CD4-positive, alpha-beta memory T cell (primary cell): ENCODE measurements at places on chromosomes 7 and 10. TPM values are rescaled to one million over a fixed set of nuclear protein-coding genes. Genes with fewer than 3 reads are reported as not detected.
A peak's percentile ranks its signal among the peaks of the same experiment; 100 is the strongest.

Gene STK32C
- total RNA-seq = 12.8 TPM

Gene MYO3A
- not detected for total RNA-seq

DNA sequence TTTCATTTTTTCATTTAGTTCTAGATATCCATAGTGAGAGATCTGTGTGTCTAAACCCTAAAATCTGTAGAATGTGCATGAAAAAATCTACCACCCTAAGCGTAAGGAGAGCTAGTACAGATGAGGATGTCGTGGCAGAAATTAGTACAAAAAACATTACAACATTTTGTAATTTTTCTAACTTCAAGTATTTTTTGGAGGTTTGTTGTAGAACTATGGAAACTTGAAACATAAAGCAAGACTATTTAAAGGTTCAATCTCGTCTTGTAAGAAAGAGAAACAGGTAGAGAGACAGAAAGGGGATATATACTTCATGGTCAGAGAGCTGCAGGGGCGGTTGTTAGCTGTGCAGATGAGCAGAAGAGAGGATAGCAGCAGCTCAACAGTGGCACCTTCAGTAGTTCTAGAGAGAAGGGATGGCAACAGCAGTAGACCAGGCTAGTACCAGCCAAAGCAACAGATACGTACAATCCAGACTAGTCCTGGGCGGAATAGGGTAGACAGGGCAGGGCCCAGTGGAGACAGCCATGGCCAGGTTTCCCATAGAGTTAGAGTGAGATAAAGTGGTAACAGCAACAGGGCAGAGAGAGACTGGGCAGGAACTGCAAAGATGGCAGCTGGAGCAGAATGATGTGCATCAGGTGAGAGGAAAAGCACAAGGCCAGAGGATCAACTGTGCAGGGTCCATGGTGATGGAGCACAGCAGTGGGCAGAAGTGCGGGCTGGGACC lies 145.2 kb downstream of the FRMD4A start:
- no peaks in the 10 kb centered on the region for H3K36me3 ChIP-seq
- H3K4me1 ChIP-seq = peaks cover 24% of the 10 kb centered on the region
- H3K27ac ChIP-seq = peak overlapping the region; percentile 51
- H3K4me3 ChIP-seq = no peak overlapping the region
- peaks cover 9% of the 10 kb centered on the region for H3K27me3 ChIP-seq
- DNase-seq = no peak

GRCh38 chr10:58431903-58432302 lies 46.7 kb downstream of the TFAM start:
- no peaks in the 10 kb centered on the region for H3K27me3 ChIP-seq
- H3K36me3 ChIP-seq = no peaks in the 10 kb centered on the region
- H3K4me1 ChIP-seq = peaks cover 12% of the 10 kb centered on the region
- no peak overlapping the region for H3K4me3 ChIP-seq
- DNase-seq = no peak

GRCh38 chr10:61919646-61920215 lies 18.2 kb downstream of the ARID5B start:
- H3K27me3 ChIP-seq = no peaks in the 10 kb centered on the region
- DNase-seq = no peak
- H3K4me1 ChIP-seq = peaks cover 41% of the 10 kb centered on the region
- H3K27ac ChIP-seq = no peak overlapping the region
- H3K4me3 ChIP-seq = no peak overlapping the region

- no peak overlapping the region for H3K4me3 ChIP-seq
- H3K27me3 ChIP-seq = no peaks in the 10 kb centered on the region
Measured at GRCh38 chr10:88657901-88658300, 6.3 kb upstream of the LIPF start.

GRCh38 chr7:39464350-39465054 lies 101.7 kb upstream of the YAE1 start:
- no peak overlapping the region for H3K27ac ChIP-seq
- no peaks in the 10 kb centered on the region for H3K27me3 ChIP-seq
- no peaks in the 10 kb centered on the region for H3K36me3 ChIP-seq
- H3K4me1 ChIP-seq = no peaks in the 10 kb centered on the region
- H3K4me3 ChIP-seq = no peak overlapping the region
